ENCODE measurements at places on chromosomes 12 and 14.

- H3K4me1 ChIP-seq, result no peaks in the 10 kb centered on the region
- no peak for DNase-seq
- no peak overlapping the region for H3K4me3 ChIP-seq
These were observed 31.8 kb downstream of the MAX start for GRCh38 chr14:65070471-65070976.

DNA sequence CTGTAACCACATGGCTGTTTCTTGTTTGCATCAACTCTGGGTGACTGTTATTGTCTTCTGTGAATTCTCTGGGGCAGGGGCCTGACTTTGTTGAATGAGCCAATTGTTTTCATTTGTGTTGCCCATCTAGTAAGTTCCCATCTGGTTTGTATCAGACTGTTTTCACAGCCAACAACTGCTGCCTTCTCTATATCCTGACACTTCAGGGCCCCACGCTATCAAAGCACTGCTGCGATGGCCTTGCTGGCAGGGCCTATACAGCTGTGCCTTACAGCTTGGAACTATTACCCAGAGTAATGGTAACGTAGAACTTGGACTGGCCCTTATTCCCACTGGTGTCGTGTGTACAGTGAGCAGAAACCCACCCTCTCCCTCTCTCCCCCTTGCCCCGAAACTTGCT lies 104.3 kb upstream of the DACT1 start:
- H3K4me1 ChIP-seq, result peaks cover 4% of the 10 kb centered on the region
- no peak for DNase-seq
- no peaks in the 10 kb centered on the region for H3K36me3 ChIP-seq

GRCh38 chr12:31386364-31386777 lies 60.4 kb upstream of the SINHCAF start:
- peak overlapping the region; percentile 73 for H3K27ac ChIP-seq
- H3K36me3 ChIP-seq, result peaks cover 41% of the 10 kb centered on the region
- peaks cover 18% of the 10 kb centered on the region for H3K4me1 ChIP-seq
- no peaks in the 10 kb centered on the region for H3K27me3 ChIP-seq

DNA sequence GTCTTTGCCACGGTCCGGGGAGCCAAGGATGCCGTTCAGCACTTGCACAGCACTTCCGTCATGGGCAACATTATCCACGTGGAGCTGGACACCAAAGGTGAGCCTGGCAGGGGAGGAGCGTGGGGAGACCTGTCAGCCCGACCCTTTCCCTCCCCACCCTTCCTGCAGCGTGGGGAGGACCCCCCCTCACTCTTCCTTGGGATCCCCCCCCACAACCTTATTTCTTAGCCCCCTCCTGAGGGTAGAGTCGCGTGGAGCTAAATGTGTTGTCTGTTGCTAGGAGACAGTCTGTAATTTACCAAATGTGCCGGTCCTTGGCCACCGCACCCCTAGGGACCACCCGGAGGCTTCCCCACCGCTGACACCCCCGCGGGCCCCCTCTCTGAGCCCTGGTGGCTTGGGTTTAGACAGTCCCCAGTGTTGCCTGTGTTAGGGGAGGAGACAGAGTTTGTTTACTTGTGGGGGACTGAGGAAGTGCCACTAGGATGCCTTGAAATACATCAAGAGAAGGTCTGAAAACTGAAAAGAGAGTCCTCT lies 2.3 kb downstream of the SETD1B start:
- peaks cover 28% of the 10 kb centered on the region for H3K36me3 ChIP-seq
- no peak overlapping the region for H3K27ac ChIP-seq
- no peaks in the 10 kb centered on the region for H3K27me3 ChIP-seq
- no peak overlapping the region for H3K4me3 ChIP-seq
- H3K4me1 ChIP-seq, result peaks cover 19% of the 10 kb centered on the region
- DNase-seq, result no peak

DNA sequence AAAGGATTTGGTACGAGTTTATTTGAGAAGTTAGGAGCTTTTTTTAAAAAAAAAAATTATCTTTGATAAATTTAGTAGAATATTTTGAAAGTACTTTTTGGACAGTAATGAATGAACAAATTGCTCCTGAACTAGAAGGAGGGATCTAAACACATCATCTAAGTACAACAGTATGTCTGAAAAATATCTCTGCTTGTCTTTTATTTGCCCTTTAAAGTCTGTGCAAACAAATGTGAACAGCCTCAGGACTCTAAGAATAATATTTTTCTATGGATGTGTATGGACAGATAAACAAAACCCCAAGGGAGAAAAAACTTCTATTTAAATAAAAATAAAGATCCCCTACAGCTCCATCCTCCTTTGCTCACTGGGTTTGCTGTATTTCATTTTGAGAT lies 19.5 kb downstream of the FBXL14 start:
- H3K4me3 ChIP-seq, result no peak overlapping the region
- H3K27me3 ChIP-seq, result peaks cover 80% of the 10 kb centered on the region
- H3K36me3 ChIP-seq, result peaks cover 4% of the 10 kb centered on the region
- peaks cover 39% of the 10 kb centered on the region for H3K4me1 ChIP-seq

- no peak overlapping the region for H3K4me3 ChIP-seq
- DNase-seq, result no peak
- H3K27me3 ChIP-seq, result no peaks in the 10 kb centered on the region
- peaks cover 36% of the 10 kb centered on the region for H3K4me1 ChIP-seq
- H3K27ac ChIP-seq, result no peak overlapping the region
- peaks cover 8% of the 10 kb centered on the region for H3K36me3 ChIP-seq
These were observed 24.0 kb downstream of the TCTN1 start for GRCh38 chr12:110637869-110638441.

DNA sequence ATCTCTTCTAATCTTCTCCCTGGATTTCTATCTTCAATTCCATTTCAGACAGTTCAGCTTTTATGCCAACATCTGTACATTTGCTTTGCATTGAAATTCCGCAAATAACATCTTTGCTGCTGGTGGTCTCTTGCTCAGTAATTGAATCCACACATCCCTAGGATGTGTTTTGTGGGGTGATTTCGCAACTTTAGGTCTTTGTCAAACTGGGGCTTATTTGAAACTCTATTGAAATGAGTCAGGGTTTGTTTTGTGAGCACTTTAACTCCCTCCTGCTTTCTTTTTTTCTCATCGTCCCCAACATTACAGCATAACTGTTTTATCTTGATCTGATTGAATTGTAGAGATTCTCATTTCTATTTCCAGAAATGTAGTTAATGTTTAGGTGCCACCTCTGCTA lies 404.3 kb downstream of the NPAS3 start:
- H3K4me1 ChIP-seq, result no peaks in the 10 kb centered on the region
- H3K36me3 ChIP-seq, result no peaks in the 10 kb centered on the region
- DNase-seq, result no peak
- no peak overlapping the region for H3K4me3 ChIP-seq
- H3K27me3 ChIP-seq, result no peaks in the 10 kb centered on the region
